ENCODE measurements at places on chromosomes 3 and 15.

DNA sequence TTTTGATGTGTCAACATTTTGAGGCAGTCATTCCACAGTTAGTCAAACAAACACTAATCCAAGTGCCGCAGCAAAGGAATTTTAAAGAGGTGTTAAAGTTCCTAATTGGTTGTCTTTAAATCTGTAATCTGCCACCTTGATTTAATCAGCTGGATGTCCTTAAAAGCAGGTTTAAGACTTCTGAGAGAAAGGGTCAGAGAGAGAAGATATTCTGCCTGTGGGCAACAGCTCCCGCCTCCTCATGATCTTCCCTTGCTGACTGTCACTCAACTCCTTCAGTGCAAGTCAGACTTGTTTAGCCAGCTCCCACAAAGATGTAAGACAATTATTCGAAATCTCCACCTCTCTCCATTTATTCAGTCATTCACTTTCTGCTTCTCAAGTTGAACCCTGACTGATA, 92.6 kb upstream of the MYRIP start:
- DNase-seq, result no peak

GRCh38 chr15:70636540-70637165, 126.7 kb downstream of the UACA start:
- no peak for DNase-seq

- no peak for DNase-seq
Observed at GRCh38 chr3:29281344-29282241, 722 bp downstream of the RBMS3 start.

DNA sequence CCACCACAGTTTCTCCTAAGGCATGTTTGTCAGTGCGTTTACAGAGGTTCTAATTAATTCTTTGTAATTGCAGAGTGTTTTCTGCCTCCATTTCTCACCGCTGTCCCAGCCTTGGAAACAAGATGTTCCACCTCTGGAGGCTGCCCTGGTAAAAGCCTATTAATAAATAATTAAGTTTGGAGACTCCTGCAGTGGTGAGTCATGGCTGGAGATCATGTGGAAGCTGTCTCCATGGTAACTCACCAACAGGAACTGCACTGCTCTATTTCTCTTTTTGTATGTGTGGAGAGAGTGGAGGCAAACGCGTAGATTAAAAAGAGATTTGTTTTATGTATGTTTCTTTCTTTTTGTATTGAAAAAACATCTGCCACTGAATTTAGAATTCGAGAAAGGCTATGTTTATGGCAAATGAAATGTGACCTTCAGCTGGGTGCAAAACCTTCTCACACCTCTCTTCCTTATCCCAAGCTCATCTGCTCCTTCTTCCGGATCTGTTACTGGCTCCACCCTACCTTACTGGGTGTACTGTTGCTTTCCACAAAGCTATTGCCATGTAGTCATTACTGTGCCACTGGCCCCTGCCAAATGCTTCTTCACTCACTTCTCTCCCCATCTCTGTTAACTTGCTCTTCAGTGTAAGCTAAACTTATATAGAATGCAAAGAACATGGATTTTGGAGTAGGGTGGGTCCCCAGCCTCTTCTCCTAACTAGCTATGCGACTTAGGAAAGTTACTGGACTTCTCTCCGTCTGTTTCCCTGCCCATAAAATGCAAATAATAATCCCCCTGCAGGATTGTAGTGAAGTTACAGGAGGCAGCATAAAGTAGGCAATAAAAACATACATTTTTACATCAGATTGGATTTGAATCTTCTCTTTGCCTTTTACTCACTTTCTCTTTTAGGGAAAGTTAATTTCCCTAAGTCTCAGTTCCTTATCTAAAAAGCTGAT, 778.5 kb downstream of the NTRK3 start:
- peak; percentile 10 for DNase-seq

GRCh38 chr15:52234596-52235541, 43.7 kb upstream of the GNB5 start:
- DNase-seq, result no peak

GRCh38 chr3:42651248-42652091, 2.0 kb upstream of the ZBTB47 start:
- no peak for DNase-seq

DNA sequence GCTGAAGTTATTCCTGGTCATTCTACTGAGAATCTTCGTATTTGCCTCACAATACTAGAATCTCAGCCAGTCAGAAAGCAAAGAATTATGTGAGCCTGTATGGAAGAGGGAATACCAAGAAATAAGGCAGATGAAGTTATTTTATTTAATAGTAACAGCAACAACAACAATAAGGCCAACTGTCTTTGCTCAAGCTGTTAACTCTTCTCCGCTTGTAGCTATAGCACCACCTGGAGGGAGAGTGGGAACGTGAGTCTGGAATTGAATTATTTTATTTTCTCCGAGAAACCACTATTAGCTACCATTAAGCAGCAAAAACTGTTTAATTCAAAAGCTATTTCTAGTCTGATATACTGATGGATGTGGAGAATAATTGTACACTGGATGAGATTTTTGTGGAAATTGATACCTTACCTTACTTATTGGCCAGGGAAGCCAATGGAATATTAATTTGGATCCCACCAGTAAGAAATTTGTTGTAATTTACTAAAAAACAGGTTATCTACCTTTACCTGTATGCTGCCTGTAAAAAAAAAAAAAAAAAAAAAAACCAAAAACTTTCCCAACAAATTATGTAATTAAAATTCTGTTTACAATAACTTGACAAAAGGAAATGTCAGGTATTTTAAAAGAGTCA, 50.1 kb downstream of the CALML4 start:
- peak; percentile 37 for DNase-seq
